ENCODE measurements at places on chromosomes 16 and 17. TPM values are rescaled to one million over a fixed set of nuclear protein-coding genes. Genes with fewer than 3 reads are reported as not detected.

DNA sequence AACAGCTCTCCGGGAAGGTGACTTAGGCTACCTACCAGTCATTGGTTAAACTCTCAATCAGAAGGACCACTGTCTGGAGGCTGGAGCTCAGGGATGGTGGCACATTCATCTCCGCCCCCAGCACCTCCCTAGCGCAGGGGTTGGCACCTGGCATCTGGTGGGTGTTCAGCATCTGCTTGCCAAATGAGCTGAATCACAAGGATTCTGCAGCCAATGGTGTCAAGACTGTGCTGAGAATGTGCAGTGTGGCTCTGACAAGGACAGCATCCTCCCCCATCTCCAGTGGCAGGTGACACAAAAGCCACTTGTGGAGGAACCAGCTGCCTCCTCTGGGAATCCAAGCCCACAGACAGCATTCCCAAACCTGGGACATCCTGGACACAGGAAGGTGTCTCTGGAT lies 35.2 kb downstream of the PLXDC1 start:
- no peak overlapping the region for H3K27ac ChIP-seq
- no peak overlapping the region for H3K4me3 ChIP-seq
- H3K36me3 ChIP-seq, result no peaks in the 10 kb centered on the region
- H3K4me1 ChIP-seq, result peaks cover 4% of the 10 kb centered on the region
- H3K27me3 ChIP-seq, result no peaks in the 10 kb centered on the region

GRCh38 chr17:80892900-80893603 lies 98.6 kb upstream of the CHMP6 start:
- H3K36me3 ChIP-seq, result peaks cover 87% of the 10 kb centered on the region
- no peaks in the 10 kb centered on the region for H3K27me3 ChIP-seq
- peak overlapping the region; percentile 97 for H3K27ac ChIP-seq
- peak; percentile 73 for DNase-seq

- peaks cover 6% of the 10 kb centered on the region for H3K27me3 ChIP-seq
- no peaks in the 10 kb centered on the region for H3K36me3 ChIP-seq
- DNase-seq, result peak; percentile 91
- H3K4me1 ChIP-seq, result peaks cover 4% of the 10 kb centered on the region
- peak overlapping the region; percentile 29 for H3K27ac ChIP-seq
- peak overlapping the region; percentile 56 for H3K4me3 ChIP-seq
These were observed 58.5 kb downstream of the TMEM132E start for GRCh38 chr17:34637548-34638525.

GRCh38 chr17:77465358-77466041 lies 324.7 kb downstream of the SEC14L1 start:
- peaks cover 90% of the 10 kb centered on the region for H3K4me1 ChIP-seq
- peak overlapping the region; percentile 62 for H3K4me3 ChIP-seq
- DNase-seq, result peak; percentile 90

The KRTAP4-5 gene
- not detected for total RNA-seq

DNA sequence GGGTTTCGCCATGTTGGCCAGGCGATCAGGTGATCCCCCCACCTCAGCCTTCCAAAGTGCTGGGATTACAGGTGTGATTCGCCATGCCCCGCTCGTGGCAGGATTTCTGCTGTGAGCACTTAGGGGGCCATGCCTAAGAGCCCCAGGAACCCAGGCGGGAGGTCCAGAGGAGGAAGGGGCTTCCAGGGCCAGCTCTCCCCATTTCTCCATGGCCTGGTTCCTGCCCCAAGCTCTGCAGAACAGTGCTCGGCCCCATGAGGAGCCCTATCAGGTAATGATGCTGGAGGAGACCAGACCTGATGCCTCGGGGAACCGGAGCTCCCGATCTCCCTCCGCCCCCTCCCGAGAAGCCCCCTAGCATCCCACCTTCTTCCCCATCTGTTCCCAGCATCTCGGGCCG lies 53.6 kb downstream of the RMI2 start:
- no peak for DNase-seq
- H3K4me1 ChIP-seq, result no peaks in the 10 kb centered on the region
- H3K4me3 ChIP-seq, result no peak overlapping the region
- H3K27ac ChIP-seq, result no peak overlapping the region

Measured in activated CD4-positive, alpha-beta T cell treated with anti-CD3 and anti-CD28 coated beads for 36 hours (primary cell).